Activated naive CD4-positive, alpha-beta T cell treated with anti-CD3 and anti-CD28 coated beads, Interleukin-2, amount 50 U/mL, for 72 hours (primary cell): ENCODE measurements at places on chromosomes 6 and 20.
A peak's percentile ranks its signal among the peaks of the same experiment; 100 is the strongest.

DNA sequence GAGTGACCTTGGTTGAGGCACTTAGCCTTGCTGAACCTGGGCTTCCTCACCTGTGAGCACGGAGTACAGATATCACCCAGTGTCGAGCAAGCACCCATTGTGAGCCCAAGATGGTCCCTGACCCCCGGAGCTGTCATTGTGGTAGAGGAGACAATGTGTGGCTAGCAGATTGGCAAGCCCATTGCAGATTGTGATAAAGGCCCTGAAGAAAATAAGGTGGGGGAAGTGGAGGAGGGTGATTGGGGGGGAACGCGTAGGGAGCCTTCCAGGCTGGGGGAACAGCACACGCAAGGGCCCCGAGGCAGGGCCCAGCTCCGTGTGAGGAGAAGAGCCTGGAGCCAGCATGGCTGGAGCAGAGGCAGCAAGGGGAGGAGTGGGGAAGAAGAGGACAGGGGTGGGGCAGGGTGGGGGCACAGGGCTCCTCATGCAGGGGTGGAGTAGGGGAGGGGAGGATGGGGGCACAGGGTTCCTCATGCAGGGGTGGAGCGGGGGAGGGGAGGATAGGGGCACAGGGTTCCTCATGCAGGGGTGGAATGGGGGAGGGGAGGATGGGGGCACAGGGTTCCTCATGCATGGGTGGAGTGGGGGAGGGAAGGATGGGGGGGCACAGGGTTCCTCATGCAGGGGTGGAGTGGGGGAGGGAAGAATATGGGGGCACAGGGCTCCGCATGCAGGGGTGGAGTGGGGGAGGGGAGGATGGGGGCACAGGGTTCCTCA lies 7.0 kb downstream of the CEBPB start:
- no peak for DNase-seq

GRCh38 chr20:25050501-25051350 lies 7.2 kb downstream of the ACSS1 start:
- peak; percentile 49 for DNase-seq

- no peak for DNase-seq
Observed at GRCh38 chr6:164695896-164696295, 613.5 kb downstream of the C6orf118 start.

DNA sequence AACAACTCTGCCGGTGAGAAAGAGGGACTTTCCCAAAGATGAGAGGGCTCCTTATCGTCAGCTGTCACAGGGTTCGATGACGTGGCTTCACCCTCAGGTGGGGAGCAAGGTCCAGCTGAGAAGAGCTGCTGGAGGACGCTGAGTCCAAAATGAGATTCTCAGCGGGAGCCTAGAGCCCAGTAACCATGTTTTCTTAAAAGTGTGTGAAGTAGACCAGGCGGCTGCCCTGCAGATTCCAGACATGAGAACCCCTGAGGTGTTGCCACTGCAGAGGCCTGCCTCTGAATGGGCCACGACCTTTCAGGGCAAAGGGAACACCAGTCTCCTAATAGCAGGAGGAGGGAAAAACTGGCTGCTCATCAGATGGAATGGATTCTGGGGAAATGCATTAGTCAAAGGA lies 375.1 kb downstream of the BTBD9 start:
- no peak for DNase-seq

- no peak for DNase-seq
Observed at GRCh38 chr20:45985573-45985972, 13.6 kb upstream of the ZNF335 start.

- DNase-seq: no peak
Observed at GRCh38 chr20:3933218-3933617, 44.0 kb downstream of the PANK2 start.

DNA sequence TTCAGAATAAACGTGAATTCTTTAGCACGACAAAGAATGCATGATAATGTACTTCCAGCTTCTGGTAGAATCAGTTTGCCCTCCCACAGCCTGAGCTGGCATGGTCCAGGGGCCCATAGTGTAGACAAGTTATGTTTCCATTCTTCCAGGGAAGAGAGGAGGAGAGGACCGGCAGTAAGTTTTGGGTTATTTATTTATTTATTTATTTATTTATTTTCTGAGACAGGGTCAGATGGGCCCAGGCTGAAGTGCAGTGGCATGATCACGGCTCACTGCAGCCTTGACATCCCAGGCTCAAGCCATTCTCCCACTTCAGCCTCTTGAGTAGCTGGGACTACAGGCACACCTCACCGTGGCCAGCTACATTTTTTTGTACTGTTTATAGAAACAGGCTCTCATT lies 4.7 kb downstream of the GABRR1 start:
- DNase-seq: no peak
